ENCODE measurements at places on chromosomes 4 and X.

DNA sequence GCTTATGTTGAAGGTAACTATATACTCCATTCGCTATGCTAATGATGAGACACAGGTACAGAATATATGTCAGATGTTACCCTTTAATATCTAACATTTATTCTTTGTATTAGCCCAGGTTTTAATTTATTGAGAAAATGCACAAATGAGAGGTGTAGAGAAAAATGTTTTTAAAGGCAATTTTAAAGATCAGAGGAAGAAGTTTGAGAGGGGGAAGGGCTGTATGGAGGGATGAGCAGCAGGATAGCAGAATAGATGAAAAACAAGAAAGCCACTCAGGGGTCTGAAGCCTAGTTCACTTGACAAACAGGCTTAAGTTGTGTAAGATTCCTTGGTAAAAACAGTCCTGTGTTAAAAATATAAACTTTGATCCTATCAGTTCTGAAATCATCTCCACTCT is 3.7 kb downstream of the MAB21L2 start:
- no peak for DNase-seq

GRCh38 chr4:5366421-5366820 is 315.1 kb downstream of the STK32B start:
- DNase-seq, result no peak

DNA sequence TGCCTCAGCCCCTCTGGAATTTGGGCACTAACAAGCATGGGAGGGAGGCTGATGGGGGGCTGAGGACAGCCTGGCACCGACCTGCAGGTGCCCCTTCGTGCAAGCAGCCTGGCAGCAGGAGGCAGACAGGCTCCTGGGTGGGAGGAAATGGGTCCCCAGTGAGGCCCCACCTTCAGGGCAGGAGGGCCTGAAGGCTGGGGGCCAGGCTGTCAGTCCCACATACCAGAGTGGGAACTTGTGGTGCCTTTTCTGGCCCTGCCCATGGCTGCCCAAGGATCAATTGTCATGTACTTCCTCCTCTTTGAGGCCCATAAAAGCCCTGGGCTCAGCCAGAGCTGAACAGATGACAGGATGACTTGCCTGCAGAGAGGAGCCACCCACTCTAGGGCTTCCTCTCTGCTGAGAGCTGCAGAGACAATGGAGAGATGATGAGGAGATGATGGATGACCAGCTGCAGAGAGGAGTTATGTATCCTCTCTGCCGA is 141.0 kb downstream of the PDHA2 start:
- no peak for DNase-seq

DNA sequence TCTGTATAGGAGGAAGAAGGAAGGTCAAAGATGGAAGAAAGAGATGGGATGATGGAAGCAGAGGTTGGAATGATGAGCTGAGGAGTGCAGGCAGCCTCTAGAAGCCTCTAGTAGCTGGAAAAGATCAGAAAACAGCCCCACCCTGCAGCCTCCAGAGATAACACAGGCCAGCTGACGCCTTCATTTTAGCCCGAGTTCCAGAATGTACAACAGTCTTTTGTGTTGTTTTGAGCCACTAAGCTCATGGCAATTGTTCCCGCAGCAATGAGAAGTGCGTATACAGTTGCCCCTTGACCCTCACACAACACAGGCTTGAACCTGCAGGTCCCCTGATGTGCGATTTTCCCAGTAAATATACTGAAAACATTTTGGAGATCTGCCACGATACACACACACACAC is 72.0 kb downstream of the WFS1 start:
- DNase-seq, result no peak

- DNase-seq, result no peak
Observed at GRCh38 chr4:97504713-97505112, 638.6 kb downstream of the STPG2 start.

GRCh38 chr4:117773064-117773936 is 261.0 kb upstream of the NDST3 start:
- DNase-seq, result no peak

Data from AML-193 (cell line).